ENCODE measurements at places on chromosomes 7 and 10.
A peak's percentile ranks its signal among the peaks of the same experiment; 100 is the strongest.

DNA sequence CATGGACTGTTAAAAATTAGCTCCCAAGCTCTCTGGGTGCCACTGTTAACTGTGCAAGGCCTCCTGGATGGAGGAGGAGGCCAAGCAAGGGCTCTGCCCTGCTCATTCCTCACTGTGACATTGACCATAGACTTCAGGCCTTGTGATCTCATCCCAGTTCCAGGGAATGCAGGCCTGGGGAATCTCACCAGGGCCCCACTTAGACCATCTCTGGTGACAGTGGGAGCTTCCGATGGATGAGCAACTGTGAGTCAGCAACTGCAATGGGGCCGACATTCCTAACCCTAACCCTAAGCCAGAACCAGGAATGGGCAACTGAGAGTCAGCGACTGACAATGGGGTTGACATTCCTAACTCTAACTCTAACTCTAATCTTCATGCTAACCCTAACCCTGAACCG, 50.4 kb upstream of the MSMB start:
- no peak for DNase-seq
- H3K27me3 ChIP-seq, result no peaks in the 10 kb centered on the region
- no peak overlapping the region for H3K27ac ChIP-seq
- H3K36me3 ChIP-seq, result no peaks in the 10 kb centered on the region

DNA sequence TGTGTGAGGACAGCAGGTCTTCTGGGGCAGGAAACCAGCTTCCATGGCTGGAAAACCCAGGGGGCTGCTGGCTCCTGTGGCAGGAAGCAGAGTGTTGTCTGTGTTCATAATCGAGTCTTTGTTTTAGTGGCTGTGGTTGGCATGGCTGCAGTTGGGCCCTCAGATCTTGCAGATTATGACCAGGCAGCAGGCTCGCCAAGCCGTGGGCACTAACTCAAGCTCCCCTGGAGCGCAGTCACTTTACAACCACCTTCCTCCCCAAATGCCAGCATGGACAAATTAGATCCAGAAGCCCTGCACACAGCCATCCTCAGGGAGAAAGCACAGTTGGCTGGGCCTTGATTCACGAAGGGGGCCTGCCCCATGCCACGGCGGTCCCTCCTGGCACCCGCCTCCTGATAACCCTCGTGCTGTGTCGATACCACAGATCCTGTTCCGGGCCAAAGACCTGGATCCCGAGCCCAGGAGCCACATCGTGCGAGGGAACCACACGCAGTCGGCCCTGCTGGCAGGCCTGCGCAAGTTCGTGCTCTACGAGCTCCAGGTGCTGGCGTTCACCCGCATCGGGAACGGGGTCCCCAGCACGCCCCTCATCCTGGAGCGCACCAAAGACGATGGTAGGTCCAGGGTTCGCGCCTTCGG, 552.5 kb upstream of the FOXK1 start:
- H3K36me3 ChIP-seq, result no peaks in the 10 kb centered on the region
- no peaks in the 10 kb centered on the region for H3K4me1 ChIP-seq
- H3K4me3 ChIP-seq, result no peak overlapping the region
- no peaks in the 10 kb centered on the region for H3K27me3 ChIP-seq

- H3K27ac ChIP-seq, result no peak overlapping the region
- no peaks in the 10 kb centered on the region for H3K27me3 ChIP-seq
- no peaks in the 10 kb centered on the region for H3K36me3 ChIP-seq
Measured at GRCh38 chr7:112167147-112167546, 39.1 kb downstream of the DOCK4 start.

DNA sequence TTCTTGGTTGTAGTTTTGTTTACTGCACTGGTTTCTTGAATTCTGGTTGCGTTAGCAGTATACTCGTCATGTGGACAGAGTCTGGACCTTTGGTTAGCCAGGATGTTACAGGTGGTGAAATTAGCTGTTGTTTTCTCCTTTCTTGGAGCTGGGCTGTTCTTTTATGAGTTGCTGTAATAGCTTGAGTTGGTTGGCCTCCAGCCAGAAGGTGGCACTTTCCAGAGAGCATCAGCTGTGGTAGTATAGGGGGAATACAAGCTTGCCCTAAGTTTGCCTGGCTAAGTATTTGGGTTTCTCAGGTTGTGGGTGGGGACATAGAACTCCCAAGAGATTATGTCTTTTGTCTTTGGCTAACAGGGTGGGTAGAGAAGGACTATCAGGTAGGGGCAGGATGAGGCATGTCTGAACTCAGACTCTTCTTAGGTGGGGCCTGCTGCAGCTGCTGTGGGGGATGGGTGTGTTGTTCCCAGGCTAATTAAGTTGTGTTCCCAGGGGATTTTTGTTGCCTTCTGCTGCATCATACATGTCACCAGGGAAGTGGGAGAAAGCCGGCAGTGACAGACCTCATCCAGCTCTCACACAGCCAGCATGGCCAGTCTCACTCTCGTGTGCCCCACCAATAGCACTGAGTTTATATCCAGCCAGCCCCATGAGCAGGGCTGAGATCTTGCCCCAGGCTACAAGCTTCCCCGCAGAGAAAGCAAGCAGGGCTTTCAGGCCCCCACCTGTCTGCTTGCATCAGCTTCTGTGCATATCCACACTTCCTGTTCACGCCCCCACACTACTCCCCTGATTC, 246.7 kb upstream of the TPK1 start:
- no peaks in the 10 kb centered on the region for H3K4me1 ChIP-seq
- no peak for DNase-seq
- H3K27me3 ChIP-seq, result no peaks in the 10 kb centered on the region
- no peak overlapping the region for H3K4me3 ChIP-seq
- H3K36me3 ChIP-seq, result no peaks in the 10 kb centered on the region

DNA sequence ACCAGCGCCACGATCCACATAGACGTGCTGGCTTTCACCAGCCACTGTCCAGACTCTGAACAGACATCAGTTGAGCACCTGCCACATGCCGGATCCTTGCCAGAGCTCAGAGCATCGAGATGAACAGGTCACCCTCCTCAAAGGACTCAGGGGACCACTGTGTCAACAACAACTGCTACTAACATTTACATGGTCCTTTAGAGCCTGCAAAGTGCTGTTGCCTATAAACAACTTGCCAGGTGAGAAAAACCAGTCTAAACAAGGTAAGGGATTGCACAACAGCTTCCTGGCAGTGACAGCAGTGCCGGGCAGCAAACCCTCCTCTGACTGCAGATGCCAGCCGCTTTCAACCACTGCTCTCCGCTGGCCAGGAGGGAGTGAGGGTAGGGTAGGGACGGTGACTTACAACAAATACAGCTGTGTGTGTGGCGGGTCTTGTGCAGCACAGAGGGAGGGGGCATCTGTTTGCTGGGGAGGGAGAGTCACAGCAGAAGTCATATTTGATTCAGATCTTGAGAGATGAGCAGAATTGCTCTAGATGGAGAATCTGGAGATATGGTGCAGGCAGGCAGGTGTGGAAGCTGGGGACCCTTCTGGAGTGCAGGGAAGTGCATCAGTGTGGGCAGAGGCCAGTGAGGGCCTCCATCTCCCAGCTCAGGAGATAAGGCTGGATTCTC, 32.8 kb upstream of the RHEB start:
- no peak for DNase-seq
- no peaks in the 10 kb centered on the region for H3K36me3 ChIP-seq
- no peaks in the 10 kb centered on the region for H3K4me1 ChIP-seq
- no peak overlapping the region for H3K27ac ChIP-seq
- no peaks in the 10 kb centered on the region for H3K27me3 ChIP-seq

DNA sequence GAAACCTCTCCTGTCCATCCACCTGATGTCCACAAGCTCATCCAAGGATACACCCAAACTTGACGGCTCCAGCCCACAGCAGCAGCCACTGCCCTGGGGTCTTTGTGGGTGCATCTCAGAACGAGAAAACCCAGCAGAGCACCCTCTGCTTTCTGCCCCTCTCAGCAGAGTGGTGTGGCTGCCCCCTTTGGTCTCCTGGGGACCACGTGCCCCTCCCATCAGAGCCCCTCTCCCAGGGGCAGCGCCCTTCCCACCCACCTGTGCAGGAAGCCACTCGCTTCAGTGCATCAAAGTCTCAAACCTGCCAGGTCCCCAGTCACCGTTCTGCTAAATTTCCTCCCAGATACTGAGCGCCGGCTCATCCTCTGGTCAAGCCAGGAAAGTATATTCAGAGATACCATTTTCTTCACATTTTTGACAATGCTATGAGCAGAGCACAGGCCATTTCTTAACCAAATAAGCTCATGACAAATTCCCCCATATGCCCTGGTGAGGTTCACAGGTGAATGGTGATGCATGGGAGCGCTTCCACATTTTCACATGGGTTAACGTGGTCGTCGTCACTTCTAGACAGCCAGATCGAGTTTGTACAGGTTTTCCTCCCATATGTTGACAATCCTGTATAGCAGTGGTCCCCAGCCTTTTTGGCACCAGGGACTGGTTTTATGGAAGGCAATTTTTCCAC, 32.4 kb downstream of the CAMK2B start:
- H3K36me3 ChIP-seq, result no peaks in the 10 kb centered on the region
- no peak overlapping the region for H3K4me3 ChIP-seq
- no peak overlapping the region for H3K27ac ChIP-seq
- no peaks in the 10 kb centered on the region for H3K4me1 ChIP-seq

- DNase-seq, result no peak
- no peak overlapping the region for H3K27ac ChIP-seq
- H3K4me1 ChIP-seq, result no peaks in the 10 kb centered on the region
- H3K27me3 ChIP-seq, result no peaks in the 10 kb centered on the region
Measured at GRCh38 chr10:123240776-123241175, 86.6 kb downstream of the BUB3 start.

DNA sequence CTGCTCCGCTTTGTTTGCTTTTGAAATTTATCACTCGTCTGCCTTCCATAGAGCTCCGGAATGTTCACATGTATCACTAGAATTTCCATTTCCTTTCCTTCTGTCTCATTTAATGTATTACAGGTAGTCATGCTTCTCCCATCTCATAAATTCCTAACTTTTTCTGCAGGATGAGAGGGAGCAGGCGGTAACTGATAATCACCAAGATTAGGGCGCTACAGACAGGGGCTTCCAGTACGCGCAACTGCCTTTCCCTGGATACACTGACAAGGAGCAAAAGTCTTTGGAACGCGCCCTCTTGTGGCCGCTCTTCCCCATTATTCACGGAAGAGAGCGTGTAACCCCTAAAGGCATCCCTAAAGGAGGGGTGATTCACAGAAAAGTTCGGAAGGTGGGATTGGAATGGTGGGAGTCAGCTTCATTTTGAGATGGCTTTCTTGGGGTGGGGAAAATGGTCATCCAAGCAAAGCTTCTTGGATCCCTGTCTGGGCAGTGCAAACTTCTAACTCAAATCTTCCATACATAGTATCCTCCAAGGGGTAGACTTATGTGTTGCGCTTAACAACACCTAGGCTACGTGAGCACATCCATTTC, 6.5 kb downstream of the INHBA start:
- H3K27ac ChIP-seq, result no peak overlapping the region
- H3K4me1 ChIP-seq, result no peaks in the 10 kb centered on the region
- H3K4me3 ChIP-seq, result no peak overlapping the region
- no peaks in the 10 kb centered on the region for H3K36me3 ChIP-seq
- H3K27me3 ChIP-seq, result no peaks in the 10 kb centered on the region

DNA sequence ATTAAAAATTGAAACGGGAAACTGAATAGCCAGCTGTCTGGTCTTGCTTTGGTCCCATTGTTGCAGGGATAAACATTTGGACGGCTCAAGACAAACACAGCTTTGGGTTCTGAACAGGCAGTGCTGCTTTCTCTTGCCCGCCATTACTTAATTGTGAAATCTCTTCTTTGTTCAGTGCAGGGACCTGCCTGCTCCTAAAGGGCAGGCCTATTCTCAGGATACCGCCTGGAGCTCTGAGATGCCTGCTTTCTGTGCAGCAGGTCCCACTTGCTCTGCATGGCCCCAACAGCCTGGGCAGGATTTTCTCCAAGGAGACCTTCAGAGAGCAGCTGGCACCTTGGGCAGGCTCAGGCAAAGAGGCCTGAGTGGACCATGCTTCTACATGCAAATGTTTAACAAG, 237.6 kb downstream of the KCNMA1 start:
- DNase-seq, result no peak
- no peaks in the 10 kb centered on the region for H3K4me1 ChIP-seq
- H3K4me3 ChIP-seq, result no peak overlapping the region
- H3K27ac ChIP-seq, result no peak overlapping the region
- no peaks in the 10 kb centered on the region for H3K36me3 ChIP-seq

GRCh38 chr7:29971566-29972314, 17.9 kb downstream of the SCRN1 start:
- H3K27ac ChIP-seq, result no peak overlapping the region
- no peak for DNase-seq
- no peak overlapping the region for H3K4me3 ChIP-seq
- H3K4me1 ChIP-seq, result no peaks in the 10 kb centered on the region
- H3K36me3 ChIP-seq, result no peaks in the 10 kb centered on the region

GRCh38 chr10:79189181-79189580, 120.4 kb downstream of the ZMIZ1 start:
- H3K4me1 ChIP-seq, result peaks cover 7% of the 10 kb centered on the region
- H3K4me3 ChIP-seq, result no peak overlapping the region
- no peak overlapping the region for H3K27ac ChIP-seq

DNA sequence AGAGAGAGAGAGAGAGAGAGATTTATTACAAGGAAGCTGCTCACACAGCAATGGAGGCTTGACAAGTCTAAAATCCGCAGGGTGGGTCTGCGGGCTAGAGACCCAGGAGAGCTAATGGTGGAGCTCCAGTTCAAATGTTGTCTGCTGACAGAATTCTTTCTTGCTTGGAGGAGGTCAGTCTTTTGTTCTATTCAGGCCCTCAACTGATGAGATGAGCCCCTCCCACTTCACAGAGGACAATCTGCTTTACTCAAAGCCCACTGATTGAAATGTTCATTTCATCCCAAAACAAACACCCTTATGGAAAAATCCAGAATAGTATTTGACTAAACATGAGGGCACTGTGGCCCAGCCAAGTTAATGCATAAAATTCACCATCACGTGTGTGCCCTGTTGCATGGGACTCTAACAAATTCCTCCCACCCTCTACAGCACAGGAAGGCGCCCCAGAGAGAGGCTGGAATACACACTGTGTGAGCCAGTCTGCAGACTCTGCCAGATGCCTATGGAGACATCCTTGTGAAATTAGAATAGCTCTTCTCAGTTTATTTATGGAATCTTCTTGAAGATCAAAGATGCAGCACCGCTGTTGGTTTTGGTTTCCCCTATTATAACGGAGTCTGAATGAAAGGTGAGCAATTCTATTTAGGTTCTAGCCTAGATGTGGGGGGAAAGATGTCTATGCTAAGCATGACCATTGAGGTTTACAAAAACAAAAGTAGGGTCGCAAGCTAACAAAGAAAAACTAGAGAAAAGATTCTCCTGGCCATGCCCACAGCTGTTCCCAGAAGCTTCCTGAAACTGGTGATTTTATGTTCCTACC, 123.0 kb upstream of the SFMBT2 start:
- H3K36me3 ChIP-seq, result no peaks in the 10 kb centered on the region
- no peak overlapping the region for H3K4me3 ChIP-seq
- H3K4me1 ChIP-seq, result no peaks in the 10 kb centered on the region
- no peak for DNase-seq
- H3K27ac ChIP-seq, result no peak overlapping the region

- DNase-seq, result no peak
- H3K4me3 ChIP-seq, result peak overlapping the region; percentile 100
- H3K27ac ChIP-seq, result peak overlapping the region; percentile 91
- H3K36me3 ChIP-seq, result no peaks in the 10 kb centered on the region
- no peaks in the 10 kb centered on the region for H3K27me3 ChIP-seq
- no peaks in the 10 kb centered on the region for H3K4me1 ChIP-seq
Measured at GRCh38 chr10:124802313-124802675, 675 bp downstream of the ABRAXAS2 start.
